ENCODE measurements at places on chromosomes 3 and 15. TPM values are rescaled to one million over a fixed set of nuclear protein-coding genes. Genes with fewer than 3 reads are reported as not detected.

The RPL15 gene
- total RNA-seq, result 3,094 TPM

DNA sequence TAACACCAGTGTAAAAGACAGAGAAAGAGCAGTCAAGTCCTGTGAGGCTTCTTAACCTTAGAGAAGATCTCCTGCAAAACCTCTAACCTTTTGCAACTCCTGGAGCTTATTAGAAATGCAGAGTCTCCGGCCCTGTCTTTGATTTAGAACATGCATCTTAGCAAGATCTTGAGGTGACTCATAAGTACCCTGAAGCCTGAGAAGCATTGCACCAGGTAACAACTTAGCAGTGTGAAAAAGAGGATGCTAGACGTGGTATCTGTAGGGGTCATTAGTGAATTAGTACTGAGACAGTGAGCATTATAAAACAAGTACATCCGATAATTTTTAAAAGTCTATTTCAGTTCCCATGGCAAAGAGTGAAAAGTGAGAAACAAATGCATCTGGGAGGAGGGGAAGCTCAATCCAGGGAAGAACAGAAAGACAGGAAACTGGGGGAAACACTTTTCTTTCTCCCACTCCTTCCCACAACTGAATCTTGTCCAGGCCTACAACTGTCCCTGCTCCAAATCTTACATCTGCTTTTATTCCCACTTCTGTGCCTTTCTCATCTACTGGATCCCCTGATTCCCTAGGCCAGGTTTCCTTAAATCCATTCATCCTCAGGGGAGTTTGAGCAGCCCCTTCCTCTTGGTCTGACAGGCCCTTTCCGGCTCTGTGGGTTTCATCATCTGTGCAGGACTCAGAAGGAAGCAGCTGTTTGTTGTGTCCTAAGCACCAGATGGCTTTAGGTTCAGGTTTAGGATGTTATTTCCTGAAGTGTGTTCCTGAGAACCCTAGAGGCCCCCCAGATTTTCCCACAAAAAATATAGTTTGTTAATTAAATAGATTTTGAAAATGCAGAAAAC, 128.1 kb upstream of the IL12A start:
- no peak for DNase-seq

The GUCA1C gene
- total RNA-seq, result not detected

- no peak for DNase-seq
These were observed 60.2 kb upstream of the SLC4A7 start for GRCh38 chr3:27544372-27544865.

DNA sequence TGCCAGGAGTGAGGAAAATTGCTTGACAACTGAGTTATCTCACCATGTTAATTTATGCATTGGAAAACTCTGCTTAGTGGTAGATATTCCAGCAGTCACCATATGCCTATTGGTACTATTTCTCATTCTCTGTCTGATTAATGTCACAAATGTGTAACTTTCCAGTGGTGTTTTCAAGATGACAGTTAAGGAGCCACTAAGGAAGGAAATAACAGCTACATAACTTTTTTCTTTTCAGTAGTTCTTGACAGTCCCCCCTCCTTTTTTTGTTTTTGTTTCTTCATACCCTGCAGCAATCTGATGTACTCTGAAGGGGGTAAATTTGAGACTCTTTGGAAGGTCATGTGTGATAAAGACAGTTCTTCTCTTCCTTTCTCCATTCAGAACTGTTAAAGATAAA, 13.1 kb downstream of the RASA2 start:
- no peak for DNase-seq

Measured in glomerular endothelial cell (primary cell).